ENCODE measurements at places on chromosomes 2 and 18. TPM values are rescaled to one million over a fixed set of nuclear protein-coding genes. Genes with fewer than 3 reads are reported as not detected.

DNA sequence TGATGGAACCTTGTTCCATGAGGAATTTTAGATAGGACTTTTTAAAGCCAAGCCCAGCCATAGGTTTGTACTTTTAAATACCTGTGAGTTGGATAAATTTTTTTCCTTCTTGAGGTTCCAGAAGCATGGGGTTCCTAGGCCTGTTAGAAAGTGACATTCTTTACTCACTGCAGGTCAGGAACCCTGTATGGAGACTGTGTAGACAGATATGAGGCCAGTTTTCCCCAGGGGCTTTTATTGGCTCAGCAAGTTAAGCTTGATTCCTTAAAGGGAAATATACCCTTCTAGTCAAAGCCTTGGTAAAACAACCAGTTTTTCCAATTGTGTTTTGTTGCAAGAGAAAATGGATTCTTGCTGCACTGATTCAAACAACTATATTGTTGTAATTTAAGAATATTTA, 38.4 kb upstream of the GMCL1 start:
- H3K27me3 ChIP-seq = no peaks in the 10 kb centered on the region
- no peak for DNase-seq
- H3K36me3 ChIP-seq = peaks cover 71% of the 10 kb centered on the region
- no peak overlapping the region for H3K27ac ChIP-seq

- no peak overlapping the region for H3K27ac ChIP-seq
- no peak for DNase-seq
- no peaks in the 10 kb centered on the region for H3K27me3 ChIP-seq
- H3K36me3 ChIP-seq = no peaks in the 10 kb centered on the region
- no peaks in the 10 kb centered on the region for H3K4me1 ChIP-seq
These were observed 474.5 kb upstream of the DDX18 start for GRCh38 chr2:117339980-117340379.

DNA sequence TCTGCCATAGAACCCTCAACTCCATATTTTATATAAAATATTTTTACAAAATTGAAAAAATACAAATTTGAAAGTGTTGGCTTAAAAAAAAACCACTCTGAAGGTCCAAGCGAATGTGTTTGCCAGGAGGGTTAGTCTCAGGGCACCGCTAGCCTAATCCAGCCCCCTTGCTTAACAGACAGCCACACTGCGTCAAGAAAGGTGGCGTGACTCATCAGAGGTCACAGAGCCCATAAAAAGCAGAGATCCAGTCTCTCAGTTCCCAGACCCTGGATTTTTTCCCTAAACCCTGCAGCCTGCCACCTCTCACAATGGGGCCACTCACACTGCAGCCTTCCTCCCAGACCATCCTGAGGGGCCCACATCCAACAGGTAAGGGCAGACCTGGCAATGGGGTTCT, 3.9 kb upstream of the TNS1 start:
- no peak overlapping the region for H3K4me3 ChIP-seq
- DNase-seq = no peak
- no peak overlapping the region for H3K27ac ChIP-seq
- peaks cover 4% of the 10 kb centered on the region for H3K36me3 ChIP-seq

- no peak overlapping the region for H3K4me3 ChIP-seq
- H3K36me3 ChIP-seq = no peaks in the 10 kb centered on the region
- peaks cover 25% of the 10 kb centered on the region for H3K4me1 ChIP-seq
These were observed 315.8 kb downstream of the GULP1 start for GRCh38 chr2:188607501-188607900.

- DNase-seq = no peak
- H3K27me3 ChIP-seq = no peaks in the 10 kb centered on the region
- H3K4me3 ChIP-seq = no peak overlapping the region
- no peaks in the 10 kb centered on the region for H3K36me3 ChIP-seq
- no peak overlapping the region for H3K27ac ChIP-seq
These were observed 24.3 kb upstream of the PSME4 start for GRCh38 chr2:53994818-53995808.

DNA sequence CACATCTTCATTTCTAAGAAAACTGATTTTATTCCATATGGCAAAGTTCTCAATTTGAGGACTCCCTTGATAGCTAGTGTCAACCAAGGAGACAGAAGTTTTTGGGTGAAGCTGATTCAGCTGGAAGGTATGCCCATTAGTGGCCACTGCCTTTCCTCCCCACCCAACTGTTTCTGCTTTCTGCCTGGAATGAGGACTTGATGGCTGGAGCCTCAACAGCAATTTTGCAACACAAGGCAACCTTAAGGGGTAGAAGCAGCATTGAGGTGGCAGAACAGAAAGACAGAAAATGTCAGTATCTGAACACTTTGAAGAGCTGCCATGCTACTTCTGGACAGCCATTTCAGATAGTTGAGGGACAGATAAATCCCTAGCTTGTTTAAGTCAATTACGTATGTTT, 47.0 kb downstream of the INHBB start:
- H3K27me3 ChIP-seq = no peaks in the 10 kb centered on the region
- DNase-seq = no peak
- no peak overlapping the region for H3K4me3 ChIP-seq
- no peaks in the 10 kb centered on the region for H3K36me3 ChIP-seq
- H3K27ac ChIP-seq = no peak overlapping the region
- peaks cover 11% of the 10 kb centered on the region for H3K4me1 ChIP-seq

GRCh38 chr18:28523758-28524475, 347.0 kb upstream of the CDH2 start:
- no peaks in the 10 kb centered on the region for H3K4me1 ChIP-seq
- no peak overlapping the region for H3K27ac ChIP-seq
- no peak overlapping the region for H3K4me3 ChIP-seq
- H3K36me3 ChIP-seq = no peaks in the 10 kb centered on the region
- no peaks in the 10 kb centered on the region for H3K27me3 ChIP-seq
- DNase-seq = no peak

- peaks cover 29% of the 10 kb centered on the region for H3K27me3 ChIP-seq
- no peaks in the 10 kb centered on the region for H3K36me3 ChIP-seq
- no peak for DNase-seq
- peaks cover 9% of the 10 kb centered on the region for H3K4me1 ChIP-seq
- no peak overlapping the region for H3K4me3 ChIP-seq
These were observed 31.9 kb upstream of the SLC1A4 start for GRCh38 chr2:64957109-64957903.

DNA sequence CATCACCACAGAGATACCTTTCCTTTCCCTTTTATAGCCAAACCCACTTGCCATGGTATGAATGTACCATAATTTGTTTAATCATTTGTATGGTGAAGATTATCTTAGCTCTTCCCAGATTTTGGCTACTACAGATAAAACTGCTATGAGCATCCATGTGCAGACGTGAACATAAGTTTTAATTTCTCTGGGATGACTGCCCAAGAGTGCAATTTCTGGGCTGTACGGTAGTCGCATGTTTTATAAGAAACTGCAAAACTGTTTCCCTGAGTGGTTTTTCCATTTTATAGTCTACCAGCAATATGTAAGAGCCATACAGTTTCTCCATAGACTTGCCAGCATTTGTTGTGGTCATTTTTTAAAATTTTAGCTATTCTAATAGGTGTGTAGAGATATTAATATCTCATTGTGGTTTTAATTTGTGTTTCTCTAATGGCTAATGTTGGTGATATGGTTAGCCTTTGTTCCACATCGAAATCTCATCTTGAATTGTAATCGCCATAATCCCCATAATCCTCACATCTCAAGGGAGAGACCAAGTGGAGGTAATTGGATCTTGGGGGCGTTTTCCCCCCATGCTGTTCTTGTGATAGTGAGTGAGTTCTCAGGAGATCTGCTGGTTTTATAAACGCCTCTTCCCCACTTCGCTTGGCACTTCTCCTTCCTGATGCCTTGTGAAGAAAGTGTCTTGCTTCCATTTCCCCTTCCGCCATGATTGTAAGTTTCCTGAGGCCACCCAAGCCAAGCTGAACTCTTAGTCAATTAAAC, 628.5 kb upstream of the KLHL29 start:
- no peak overlapping the region for H3K27ac ChIP-seq
- H3K4me1 ChIP-seq = no peaks in the 10 kb centered on the region
- no peaks in the 10 kb centered on the region for H3K36me3 ChIP-seq
- no peak for DNase-seq

DNA sequence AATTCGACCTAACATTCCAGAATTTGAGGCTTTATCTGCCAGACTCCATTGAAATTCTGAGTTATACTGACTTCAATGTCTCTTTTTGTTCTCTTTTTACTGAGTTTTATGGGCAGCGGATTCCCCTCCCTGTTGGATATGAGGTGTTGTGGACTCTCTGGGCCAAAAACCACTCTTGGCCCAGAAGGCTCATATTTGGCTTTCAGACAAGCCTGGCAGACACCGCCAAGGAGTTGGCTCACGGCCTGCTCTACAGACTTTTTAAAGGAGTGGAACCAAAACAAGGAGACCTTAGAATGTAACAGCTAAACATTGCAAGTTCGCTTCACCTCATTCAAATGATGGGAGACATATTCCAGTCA, 206.4 kb upstream of the NCKAP5 start:
- H3K4me1 ChIP-seq = no peaks in the 10 kb centered on the region
- no peak for DNase-seq
- no peaks in the 10 kb centered on the region for H3K36me3 ChIP-seq

GRCh38 chr2:159851941-159852340, 53.9 kb upstream of the CD302 start:
- no peak for DNase-seq
- H3K27ac ChIP-seq = no peak overlapping the region
- H3K36me3 ChIP-seq = peaks cover 6% of the 10 kb centered on the region
- H3K4me3 ChIP-seq = no peak overlapping the region
- H3K4me1 ChIP-seq = no peaks in the 10 kb centered on the region
- no peaks in the 10 kb centered on the region for H3K27me3 ChIP-seq

GRCh38 chr2:158743466-158743865, 51.7 kb upstream of the DAPL1 start:
- H3K4me3 ChIP-seq = no peak overlapping the region
- DNase-seq = no peak
- H3K27me3 ChIP-seq = peaks cover 41% of the 10 kb centered on the region
- H3K27ac ChIP-seq = no peak overlapping the region
- H3K36me3 ChIP-seq = no peaks in the 10 kb centered on the region

DNA sequence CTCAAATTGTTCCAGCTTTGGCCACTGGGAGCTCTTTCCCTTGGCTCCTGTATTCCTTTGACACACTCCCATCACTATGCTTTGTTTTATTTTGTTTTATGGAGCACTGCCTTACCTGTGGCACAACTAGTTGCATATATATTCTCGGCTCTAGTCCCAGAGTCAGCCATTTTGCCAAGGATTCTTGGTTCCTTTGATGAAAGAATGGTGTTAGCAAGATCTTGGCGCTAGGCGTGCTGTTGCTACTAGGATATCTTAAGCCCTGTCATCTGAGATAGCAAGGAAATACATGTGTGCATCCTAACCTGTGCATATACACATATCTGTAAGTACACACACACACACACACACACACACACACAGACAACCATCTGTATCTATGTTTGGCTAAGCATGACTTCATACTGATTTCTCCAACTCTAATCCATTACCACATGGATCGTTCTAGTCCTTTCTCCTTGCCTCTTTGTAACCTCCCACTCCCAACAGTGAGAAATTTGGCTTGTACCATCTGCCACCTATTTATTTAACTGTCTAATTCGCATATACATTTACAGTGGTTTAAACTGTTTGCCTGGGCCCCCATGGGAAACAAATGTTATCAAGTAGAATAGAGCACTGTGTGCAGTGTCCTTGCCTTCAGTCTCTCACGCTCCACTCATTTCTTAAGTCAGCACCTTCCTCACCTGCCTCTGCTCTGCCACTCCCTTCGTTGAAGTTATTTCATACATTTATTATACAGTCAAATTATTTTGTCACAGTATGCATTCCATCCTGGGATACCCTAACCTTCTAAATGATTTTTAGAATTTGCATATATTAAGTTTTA, 137.5 kb upstream of the MAP3K20 start:
- H3K36me3 ChIP-seq = no peaks in the 10 kb centered on the region
- H3K27me3 ChIP-seq = peaks cover 15% of the 10 kb centered on the region
- H3K4me1 ChIP-seq = no peaks in the 10 kb centered on the region
- DNase-seq = no peak

GRCh38 chr18:45282101-45282812, 333.0 kb upstream of the SLC14A2 start:
- no peak overlapping the region for H3K4me3 ChIP-seq
- no peaks in the 10 kb centered on the region for H3K4me1 ChIP-seq
- H3K27ac ChIP-seq = no peak overlapping the region

- no peaks in the 10 kb centered on the region for H3K36me3 ChIP-seq
- H3K27me3 ChIP-seq = no peaks in the 10 kb centered on the region
- H3K27ac ChIP-seq = no peak overlapping the region
- no peak for DNase-seq
- H3K4me3 ChIP-seq = no peak overlapping the region
These were observed 199.3 kb downstream of the LTBP1 start for GRCh38 chr2:33146102-33146501.

DNA sequence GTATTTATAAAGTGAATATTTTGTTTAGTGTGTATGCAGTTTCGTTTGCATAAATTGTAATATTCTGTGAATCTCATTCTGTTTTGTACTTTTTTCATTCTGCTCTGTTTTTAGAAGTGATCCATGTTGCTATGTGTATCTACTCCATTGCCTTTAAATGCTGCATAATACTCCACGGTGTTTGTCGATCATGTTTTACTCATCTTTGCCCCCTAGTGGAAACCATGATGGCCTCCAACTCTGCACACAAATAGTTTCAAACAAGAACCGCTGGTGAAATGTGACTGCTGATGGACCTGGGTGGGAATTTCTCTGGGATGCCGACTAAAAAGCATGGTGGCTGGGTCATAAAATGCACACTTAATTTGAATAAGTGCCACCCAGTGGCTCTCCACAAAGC, 32.0 kb upstream of the SKOR2 start:
- H3K4me3 ChIP-seq = no peak overlapping the region
- no peaks in the 10 kb centered on the region for H3K4me1 ChIP-seq
- peaks cover 95% of the 10 kb centered on the region for H3K27me3 ChIP-seq
- no peak overlapping the region for H3K27ac ChIP-seq
- no peaks in the 10 kb centered on the region for H3K36me3 ChIP-seq

- peaks cover 20% of the 10 kb centered on the region for H3K36me3 ChIP-seq
- H3K4me3 ChIP-seq = no peak overlapping the region
- no peak overlapping the region for H3K27ac ChIP-seq
These were observed 85.3 kb downstream of the C2orf74 start for GRCh38 chr2:61247204-61247812.

- H3K36me3 ChIP-seq = peaks cover 15% of the 10 kb centered on the region
- H3K4me1 ChIP-seq = peaks cover 7% of the 10 kb centered on the region
- H3K27me3 ChIP-seq = no peaks in the 10 kb centered on the region
- no peak overlapping the region for H3K4me3 ChIP-seq
- no peak for DNase-seq
These were observed 191.1 kb downstream of the STK39 start for GRCh38 chr2:168056242-168056787.

LIPG gene
- total RNA-seq = 44.0 TPM

FAM124B gene
- total RNA-seq = not detected

RGPD4 gene
- total RNA-seq = not detected

FIGN gene
- 8.4 TPM for total RNA-seq

FMNL2 gene
- total RNA-seq = 46.5 TPM

SPRED2 gene
- total RNA-seq = 33.3 TPM

BUB1 gene
- 66.1 TPM for total RNA-seq
